ENCODE measurements at places on chromosomes 3 and 15.
A peak's percentile ranks its signal among the peaks of the same experiment; 100 is the strongest.

GRCh38 chr3:126355777-126356372 lies 1.3 kb downstream of the KLF15 start:
- DNase-seq, result peak; percentile 63

- no peak for DNase-seq
These were observed 175.0 kb downstream of the UBE2E2 start for GRCh38 chr3:23377928-23378672.

DNA sequence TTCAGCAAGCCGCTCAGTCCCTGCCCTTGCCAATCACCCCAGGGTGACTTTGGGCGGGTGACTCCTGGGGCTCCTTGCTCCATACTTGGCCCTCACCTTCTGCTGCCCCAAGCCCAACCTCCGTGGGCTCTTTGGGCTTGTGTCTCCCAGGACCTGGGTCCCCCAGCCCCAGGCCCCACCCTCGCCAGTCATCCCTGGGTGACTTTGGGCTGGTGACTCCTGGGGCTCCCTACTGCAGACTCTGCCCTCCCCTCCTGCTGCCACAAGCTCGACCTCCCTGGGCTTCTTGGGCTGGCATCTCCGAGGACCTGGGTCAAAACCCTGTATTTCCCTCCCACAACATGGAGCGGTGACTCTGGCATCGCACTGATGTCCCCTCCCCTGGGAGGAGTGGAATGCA lies 151.5 kb downstream of the GOLGA6L4 start:
- DNase-seq, result no peak

DNA sequence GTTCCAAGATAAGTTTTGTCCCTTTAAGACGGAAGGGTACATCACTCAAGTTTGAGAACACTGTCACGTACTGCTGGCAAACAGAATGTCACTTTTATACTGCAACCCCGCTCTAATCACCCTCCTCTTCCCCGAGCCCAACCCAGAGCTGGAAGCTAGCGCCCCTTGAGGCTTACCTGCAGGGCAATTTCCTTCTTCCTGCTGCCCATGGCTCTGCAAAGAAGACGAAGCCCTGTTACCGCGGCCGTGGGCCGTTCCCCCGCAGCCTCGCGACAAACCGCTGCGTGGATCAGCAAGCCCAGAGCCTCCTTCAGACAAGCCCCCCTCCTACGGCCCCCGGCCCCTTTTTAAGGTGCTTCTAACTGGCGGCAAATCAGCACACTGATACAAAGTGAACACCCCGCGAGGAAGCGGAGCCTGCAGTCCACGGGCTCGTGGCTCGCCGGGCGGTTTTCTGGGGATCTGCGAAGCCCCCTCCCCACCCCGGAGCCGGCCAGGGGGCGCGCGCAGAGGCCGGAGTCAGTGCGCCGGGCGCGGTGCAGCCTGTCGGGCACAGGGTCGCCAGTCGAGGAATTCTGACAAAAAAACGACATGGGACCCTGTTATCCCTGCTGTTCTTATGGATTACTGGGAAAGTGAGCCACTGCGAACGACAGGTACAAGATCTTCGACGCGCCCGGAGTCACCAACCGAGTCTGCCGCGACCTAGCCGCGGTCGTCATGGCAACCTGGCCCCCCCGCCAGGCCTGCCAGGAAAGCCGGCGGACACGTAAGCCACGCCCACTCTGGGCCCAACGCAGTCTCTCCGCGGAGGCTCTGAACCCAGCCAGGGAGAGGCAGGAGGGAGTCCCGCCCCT lies at the start of gene NME9:
NME9 (minus strand) TSS at position 725 of the 857 bp plus-strand sequence; CDS start at position 209, 516 bp downstream.
- DNase-seq, result peak; percentile 88

GRCh38 chr15:80216141-80216540 lies 35.9 kb downstream of the CTXND1 start:
- no peak for DNase-seq

GRCh38 chr3:161177991-161178390 lies 43.1 kb upstream of the NMD3 start:
- no peak for DNase-seq

DNA sequence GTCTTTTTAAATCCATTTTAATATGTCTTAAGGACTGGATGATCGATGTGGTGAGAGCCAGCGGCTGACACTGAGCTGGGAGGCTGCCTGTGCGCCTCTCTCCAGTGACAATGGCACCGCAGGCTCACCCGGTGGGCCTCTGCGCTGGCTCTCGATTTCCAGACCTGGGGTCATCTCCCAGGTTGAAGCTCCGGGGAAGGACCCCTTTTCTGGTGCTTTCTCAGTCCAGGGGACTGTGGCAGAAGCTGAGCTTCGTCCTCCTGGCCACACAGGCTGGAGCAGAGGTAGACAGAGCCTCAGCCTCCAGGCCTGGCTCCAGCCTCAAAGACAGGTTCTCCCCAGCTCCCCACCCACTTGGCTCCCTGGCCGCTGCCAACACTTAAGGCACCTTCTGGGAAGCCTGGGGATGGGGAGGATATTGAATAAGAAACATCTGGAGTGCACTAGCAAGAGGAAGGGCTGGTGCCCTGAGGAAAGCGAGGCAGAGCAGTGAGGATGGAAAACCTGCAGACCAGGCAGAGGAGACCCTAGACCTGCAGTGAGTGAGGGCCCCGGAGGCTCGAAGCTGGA lies 154.2 kb upstream of the SMAD3 start:
- no peak for DNase-seq

DNA sequence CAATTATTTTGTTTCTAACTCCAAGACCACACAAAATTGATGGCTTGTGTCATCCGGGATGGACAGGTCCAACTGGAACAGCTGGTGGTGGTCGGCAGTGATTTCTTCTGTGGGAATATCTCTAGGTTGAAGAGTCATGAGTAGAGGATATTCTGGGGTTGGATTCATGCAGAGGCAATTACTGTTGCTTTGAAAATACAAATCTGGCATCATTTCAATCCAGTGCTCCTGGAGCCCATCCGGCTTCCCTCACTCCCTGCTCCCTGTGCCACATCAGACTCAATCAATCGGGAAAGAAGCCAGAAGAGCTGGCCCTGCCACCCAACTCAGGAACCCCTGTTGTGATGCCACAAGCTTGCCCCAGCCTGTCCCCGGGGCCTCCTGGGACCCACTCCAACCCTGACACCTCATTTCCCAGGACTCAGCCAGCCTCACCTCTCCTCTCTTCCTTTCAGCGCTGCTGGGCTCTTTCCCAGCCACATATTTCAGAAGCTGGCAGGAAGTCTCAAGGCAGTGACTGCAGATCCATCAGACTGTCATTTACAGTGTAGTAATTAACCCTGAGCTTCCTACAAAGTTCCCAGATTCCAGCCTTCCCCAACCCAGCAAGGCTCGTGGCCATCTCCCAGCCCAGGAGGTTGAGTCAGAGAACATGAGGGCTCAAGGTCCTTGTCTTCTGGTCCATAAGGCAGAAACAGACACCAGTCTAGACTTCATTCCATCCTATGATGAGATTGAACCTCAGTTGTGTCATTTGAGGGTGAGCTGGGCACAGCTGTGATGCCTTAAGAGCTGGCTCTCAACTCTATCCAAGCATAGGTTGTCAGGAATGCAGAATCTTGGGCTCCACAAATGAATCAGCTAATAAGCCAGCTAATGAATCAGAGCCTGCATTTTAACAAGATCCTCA lies 114.0 kb downstream of the FAM174B start:
- no peak for DNase-seq

- no peak for DNase-seq
These were observed 32.2 kb downstream of the GOLGA6A start for GRCh38 chr15:74050127-74050526.

DNA sequence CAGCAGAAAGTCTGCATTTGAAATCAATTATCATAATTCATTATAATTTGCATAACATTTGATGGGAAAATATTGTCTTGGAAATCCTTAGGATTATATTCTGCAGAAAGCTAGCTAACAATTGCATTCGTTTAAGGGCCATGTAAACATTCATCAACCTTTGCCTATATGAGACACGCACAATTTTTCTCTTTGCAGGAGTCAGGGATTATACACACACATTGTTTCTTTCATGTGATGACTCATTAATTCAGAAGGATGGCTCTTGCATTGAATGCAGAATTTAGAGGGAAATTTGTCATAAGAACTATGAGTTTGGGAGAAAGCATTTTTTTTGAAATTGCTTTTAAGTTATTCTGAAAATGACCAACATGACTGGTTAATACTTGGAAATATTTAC lies 844.7 kb downstream of the DIPK2A start:
- DNase-seq, result no peak

DNA sequence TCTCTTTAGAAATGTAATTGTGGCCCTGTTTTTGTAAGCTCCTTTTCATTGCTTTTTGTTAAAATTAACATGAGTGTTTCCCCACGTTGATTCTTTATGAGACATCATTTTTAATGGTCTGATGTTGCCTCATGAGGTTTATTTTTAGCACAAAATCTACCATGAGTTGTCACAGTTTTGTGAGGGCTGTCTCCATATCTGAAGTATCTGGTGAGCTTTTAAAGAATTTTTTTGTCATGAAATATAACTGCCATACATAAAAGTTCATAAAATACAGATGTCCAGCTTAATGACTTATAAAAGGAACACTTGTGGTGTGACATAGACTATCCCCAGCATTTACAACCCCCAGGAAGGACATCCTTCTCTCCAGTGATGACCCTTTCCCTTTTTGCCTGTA lies 34.3 kb upstream of the CEMIP start:
- DNase-seq, result no peak

GRCh38 chr15:89649716-89650115 lies 5.6 kb downstream of the KIF7 start:
- DNase-seq, result no peak

- DNase-seq, result no peak
These were observed 28.7 kb downstream of the SENP8 start for GRCh38 chr15:72146934-72147333.

DNA sequence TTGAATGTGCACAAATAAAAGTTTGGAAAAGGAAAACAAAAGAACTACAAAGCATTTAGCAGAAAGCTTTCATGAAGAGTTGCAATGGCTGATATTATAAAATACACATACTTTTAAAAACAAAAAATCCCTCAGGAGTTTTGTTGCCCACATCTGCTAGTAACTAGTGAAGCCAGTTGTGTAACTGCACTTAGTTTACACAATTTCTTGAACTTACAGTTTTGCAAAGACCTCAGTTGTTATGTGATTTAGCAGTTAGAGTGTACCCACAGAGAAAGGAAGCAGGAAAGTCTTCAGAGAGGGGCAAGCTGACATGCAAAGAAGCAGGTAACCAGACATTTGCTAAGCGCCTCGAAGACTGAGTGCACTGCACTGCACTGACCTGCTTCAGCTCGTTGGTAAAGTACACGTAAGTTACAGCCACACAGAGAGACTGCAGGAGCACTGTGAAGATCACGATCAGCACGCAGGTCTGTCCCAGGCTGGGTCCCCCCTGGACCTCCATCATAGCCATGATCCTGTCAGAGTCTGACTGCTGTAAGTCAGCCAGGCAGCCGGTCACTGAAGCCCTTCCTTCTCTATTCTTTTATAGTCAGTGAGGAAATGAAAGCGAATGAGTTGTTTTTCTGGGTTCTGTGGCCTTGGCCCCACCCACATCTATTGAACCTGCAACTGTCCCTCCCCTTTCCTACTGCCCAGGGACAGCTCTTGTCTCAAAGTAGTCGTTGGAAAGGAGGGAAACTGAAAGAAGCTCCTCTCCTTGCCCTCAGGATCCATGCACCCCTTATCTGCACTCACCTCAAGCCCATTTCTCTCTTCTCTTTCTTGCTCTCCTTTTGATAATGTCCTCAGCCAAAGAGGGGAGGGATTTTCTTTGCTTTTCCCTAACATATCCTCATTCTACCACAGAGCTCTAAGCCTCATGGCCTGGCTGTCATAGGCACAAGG lies at the start of gene TNFSF10:
TNFSF10 (minus strand) TSS at position 560 of the 948 bp plus-strand sequence; CDS start at position 514, 46 bp downstream.
- DNase-seq, result peak; percentile 71

Measured in germinal center (tissue), 1 donor.